ENCODE measurements at places on chromosomes 7 and 10.

DNA sequence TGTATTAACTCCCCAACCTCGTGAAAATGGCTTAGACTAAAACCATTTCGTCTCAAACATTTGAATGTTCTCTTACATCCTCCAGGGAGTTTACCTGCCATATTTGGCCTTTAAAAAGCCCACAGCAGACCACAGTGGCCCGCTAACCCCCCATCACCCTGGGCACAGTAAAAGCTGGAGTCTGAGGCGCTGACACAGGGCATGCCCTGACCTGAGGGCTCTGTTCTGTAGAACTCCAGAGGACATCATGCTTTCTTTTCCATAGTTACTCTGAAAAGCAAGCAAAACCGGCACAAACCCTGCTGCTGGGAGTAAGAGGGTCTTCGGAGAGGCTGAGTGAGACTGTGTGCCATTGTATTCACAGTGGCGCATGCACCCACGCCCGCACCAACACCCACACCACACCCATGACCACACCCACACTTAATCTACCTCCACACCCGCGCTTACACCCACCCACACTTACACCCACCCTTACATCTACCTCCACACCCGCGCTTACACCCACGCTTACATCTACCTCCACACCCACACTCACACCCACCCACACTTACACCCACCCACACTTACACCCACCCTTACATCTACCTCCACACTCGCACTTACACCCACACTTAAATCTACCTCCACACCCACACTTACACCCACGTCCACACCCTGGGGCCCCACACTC lies 32.1 kb downstream of the LRRC27 start:
- peak; percentile 11 for DNase-seq

DNA sequence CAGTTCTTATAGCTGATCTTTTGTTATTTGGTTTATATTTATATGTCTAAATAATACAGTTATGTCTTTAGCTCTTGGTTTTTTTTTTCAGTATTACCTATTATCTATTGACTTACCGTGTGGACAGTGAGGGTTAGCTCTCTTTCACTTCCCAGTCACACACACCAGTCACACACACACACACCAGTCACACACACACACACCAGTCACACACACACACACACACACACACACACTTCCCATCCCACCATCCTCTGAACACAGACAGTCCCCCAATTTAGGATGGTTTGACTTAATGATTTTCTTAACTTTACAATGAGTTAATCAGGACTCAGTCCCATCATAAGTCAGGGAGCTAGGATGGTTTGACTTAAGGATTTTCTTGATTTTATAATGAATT lies 18.9 kb upstream of the AGFG2 start:
- no peak for DNase-seq

GRCh38 chr10:72315054-72315453 lies 39.7 kb downstream of the DNAJB12 start:
- no peak for DNase-seq

DNA sequence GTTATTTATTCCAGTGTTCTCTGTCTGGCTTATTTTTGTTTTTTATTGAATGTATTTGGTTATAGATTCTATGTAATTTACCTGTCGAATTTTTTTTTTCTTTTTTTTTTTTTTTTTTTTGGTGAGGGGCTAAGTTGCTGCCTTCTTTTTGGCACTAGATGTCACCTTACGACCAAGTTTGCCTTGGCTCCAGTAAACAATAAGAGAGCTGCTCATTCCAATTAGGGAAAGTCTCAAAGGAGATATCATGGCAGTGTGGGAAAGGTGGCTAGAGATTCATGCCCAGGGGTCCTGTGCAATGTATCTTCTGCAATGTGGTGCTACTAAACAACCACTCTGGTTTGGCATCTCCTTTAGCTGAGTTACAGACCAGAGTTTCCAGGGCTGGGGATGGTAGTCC lies 84.0 kb downstream of the PTPN20 start:
- DNase-seq: no peak

DNA sequence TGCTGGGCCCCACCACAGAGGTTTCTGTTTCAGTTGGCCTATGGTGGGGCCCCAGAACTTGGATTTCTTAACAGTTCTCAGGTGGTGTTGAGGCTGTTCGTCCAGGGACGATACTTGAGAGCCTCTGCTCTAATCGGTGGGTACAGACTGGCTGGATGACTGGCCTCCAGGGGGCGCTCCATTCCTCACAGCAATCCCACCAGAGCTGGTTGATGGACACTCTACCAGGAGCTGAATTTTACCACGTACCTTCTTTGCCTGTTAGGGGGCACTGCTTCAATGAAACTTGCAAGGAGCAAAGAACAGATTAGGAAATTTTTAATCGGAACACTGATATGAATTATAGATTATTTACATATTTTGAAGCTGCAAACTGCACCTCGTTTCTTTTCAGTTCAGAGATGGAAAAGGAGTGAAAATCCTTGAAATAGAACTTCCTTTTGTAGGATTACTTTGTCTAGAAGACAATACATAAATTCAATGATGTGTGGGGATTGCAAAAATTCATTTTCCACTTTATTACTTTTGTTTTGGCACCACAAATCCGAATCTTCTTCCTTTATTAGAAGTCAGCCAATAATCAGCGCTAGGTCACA lies 44.8 kb downstream of the KBTBD2 start:
- DNase-seq: peak; percentile 81

- DNase-seq: no peak
Measured at GRCh38 chr7:107914831-107915230, 23.8 kb downstream of the DLD start.

DNA sequence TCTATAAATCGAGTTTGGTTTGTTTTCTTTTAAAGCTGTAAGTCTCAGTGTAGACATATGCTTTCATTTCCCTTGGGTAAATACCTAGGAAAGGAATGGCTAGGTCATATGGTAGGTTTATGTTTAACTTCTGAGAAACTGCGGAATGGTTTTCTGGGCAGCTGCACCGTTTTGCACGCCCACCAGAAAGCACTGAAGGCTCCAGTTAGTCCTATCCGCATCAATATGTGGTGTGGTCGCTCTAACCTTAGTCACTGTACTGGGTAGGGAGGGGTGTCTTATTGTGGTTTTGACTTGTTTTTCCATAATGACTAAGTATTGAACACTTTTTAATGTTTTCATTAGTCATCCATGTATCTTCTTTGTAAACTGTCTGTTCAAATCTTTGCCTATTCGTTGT lies 279.5 kb upstream of the AKR1E2 start:
- peak; percentile 22 for DNase-seq

DNA sequence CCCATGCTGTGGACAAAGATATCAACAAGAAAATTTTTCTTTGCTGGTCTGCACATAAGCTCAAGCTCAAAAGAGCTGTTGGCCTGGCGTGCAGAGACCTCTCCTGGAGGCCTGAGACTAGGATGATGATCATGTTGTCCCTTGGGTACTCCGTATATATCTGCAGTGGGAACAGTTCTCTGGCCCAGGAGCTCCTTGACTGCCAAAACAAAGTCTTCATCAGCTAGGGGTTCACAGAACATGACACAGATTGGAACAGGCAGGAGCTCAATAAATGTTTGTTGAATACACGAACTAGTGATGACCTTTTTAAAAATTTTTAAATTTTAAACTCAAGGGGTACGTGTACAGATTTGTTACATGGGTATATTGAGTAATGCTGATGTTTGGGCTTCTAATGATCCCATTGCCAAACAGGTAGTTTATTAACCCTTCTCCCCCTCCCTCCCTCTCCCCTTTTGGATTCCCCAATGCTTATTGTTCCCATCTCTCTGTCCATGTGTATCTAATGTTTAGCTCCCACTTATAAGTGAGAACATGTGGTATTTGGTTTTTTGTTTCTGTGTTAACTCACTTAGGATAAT lies 49.1 kb downstream of the ZNF783 start:
- DNase-seq: no peak

GRCh38 chr10:86260564-86260963 lies 106.0 kb downstream of the GRID1 start:
- DNase-seq: no peak

DNA sequence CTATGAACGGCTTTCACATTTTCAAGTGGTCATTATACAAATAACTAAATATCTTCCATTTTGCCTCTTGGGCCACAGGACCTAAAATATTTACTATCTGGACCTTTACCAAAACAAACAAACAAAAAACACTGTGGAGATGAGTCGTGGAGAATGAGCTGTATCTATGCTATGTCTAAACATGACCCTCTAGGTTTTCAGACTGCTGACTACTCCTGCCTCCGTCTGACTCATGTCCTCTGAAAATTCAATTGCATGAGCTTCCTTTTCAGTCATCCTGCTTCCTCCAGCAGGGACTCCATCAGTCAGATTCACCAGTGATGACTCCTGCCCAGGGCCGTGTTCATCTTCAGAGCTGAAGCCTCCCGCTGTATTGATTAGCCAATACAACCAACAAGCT lies 96.8 kb downstream of the COL28A1 start:
- DNase-seq: no peak

- DNase-seq: no peak
Measured at GRCh38 chr7:132183781-132184380, 392.4 kb downstream of the PLXNA4 start.

GRCh38 chr10:133442191-133442966 lies 11.4 kb upstream of the SCART1 start:
- no peak for DNase-seq

- peak; percentile 88 for DNase-seq
Measured at GRCh38 chr7:1940402-1940786, 270.3 kb downstream of the ELFN1 start.

- no peak for DNase-seq
Measured at GRCh38 chr10:16902606-16903005, 85.4 kb upstream of the RSU1 start.

DNA sequence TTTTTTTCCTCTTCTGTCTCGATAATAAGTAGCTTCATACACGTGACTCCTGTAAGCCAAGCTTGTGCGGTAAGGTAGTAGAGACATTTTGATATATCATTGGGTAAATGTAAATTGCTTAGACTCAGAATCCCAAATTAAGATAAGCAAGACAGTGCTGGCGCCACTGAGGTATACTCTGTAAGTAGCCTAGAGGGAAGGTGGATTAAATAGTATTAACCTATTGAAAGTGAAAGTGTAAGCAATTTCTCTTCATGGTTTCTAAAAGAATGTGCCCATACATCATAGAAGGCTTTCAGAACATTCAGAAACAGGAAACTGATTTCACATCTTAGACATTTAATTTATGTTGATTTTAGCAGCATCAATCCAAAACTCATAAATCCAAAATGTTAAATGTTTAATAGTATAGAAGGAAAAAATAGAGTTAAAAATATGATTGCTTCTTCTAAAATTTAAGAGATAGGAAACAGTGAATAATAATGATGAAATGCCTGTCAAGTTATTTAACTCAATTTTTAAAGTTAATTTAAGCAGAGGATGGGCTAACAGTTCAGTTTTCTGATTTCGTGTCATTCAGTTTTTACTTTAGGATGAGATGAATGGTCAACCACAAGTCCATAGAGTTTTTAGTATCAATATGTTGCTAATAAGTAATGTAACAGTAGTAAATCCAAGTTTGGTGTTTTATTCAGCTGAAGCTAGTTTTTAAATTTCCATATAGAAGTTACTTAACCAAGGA lies 36.8 kb downstream of the LRRC72 start:
- no peak for DNase-seq

DNA sequence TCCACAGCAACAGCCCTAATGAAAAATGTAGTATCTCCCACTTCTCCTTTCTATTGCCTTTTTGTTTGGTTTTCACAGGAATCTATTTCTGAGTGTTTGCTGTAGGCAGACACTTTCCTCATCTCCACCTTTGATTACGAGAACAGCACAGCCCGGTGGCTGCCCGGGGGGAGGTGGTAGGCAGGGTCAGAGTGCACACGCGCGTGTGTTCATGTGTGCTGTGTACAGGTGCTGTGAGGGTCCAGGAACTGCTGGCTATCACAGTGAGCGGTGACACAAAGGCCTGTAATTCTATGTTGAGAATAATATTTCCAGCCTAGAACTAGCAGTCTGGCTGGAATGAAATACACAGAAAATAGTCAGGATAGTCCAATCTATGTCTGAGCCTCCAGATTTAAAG lies 212.8 kb downstream of the ADARB2 start:
- no peak for DNase-seq

Measured in stimulated activated CD4-positive, alpha-beta T cell treated with anti-CD3 and anti-CD28 coated beads, TNF-alpha, amount 100 ng/mL, for 24 hours (primary cell).